Karpas-422 (cell line): ENCODE measurements at places on chromosomes 3 and 15.
A peak's percentile ranks its signal among the peaks of the same experiment; 100 is the strongest.

GRCh38 chr3:27900316-27900715, 178.2 kb upstream of the EOMES start:
- H3K27me3 ChIP-seq: no peaks in the 10 kb centered on the region
- H3K27ac ChIP-seq: no peak overlapping the region
- no peaks in the 10 kb centered on the region for H3K36me3 ChIP-seq

GRCh38 chr15:94387442-94387841, 156.1 kb downstream of the MCTP2 start:
- no peak overlapping the region for H3K4me3 ChIP-seq
- H3K27ac ChIP-seq: no peak overlapping the region

GRCh38 chr15:91887921-91888373, 34.4 kb downstream of the SLCO3A1 start:
- H3K27me3 ChIP-seq: no peaks in the 10 kb centered on the region
- H3K4me3 ChIP-seq: no peak overlapping the region
- peaks cover 37% of the 10 kb centered on the region for H3K4me1 ChIP-seq
- H3K36me3 ChIP-seq: peaks cover 38% of the 10 kb centered on the region

- no peak overlapping the region for H3K4me3 ChIP-seq
- H3K4me1 ChIP-seq: no peaks in the 10 kb centered on the region
- DNase-seq: no peak
- no peak overlapping the region for H3K27ac ChIP-seq
Measured at GRCh38 chr3:116102037-116102436, 343.2 kb downstream of the LSAMP start.

DNA sequence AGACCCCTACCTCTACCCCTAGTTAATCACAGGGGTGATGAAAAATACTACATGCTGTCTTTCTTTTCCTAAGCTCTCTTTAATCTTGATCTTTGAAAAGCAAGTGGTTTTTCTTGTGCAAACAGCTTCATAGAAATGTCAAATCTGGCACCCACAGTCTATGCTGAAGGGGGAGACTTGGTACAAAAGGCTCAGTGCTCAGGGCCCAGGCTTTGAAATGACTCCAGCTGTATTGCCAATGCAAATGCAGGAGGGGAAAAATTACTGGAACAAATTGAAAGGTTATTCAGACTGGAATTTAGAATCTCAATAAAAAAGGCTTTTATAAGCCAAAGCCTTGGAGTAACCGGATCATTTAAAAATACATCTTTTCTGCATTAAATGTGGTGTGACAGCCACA, 223.9 kb downstream of the LRTM1 start:
- no peaks in the 10 kb centered on the region for H3K4me1 ChIP-seq
- H3K27ac ChIP-seq: no peak overlapping the region
- no peaks in the 10 kb centered on the region for H3K36me3 ChIP-seq
- H3K27me3 ChIP-seq: 0 out of 2 replicates have a peak, but pooled peaks cover 3% of the 10 kb centered on the region
- no peak overlapping the region for H3K4me3 ChIP-seq

GRCh38 chr15:83289160-83289559, 4.7 kb upstream of the BNC1 start:
- H3K36me3 ChIP-seq: no peaks in the 10 kb centered on the region
- no peaks in the 10 kb centered on the region for H3K4me1 ChIP-seq
- H3K27ac ChIP-seq: no peak overlapping the region
- no peak for DNase-seq
- no peaks in the 10 kb centered on the region for H3K27me3 ChIP-seq
- no peak overlapping the region for H3K4me3 ChIP-seq

GRCh38 chr15:88738796-88739195, 64.4 kb upstream of the ACAN start:
- DNase-seq: no peak
- H3K4me1 ChIP-seq: no peaks in the 10 kb centered on the region
- H3K4me3 ChIP-seq: no peak overlapping the region
- no peaks in the 10 kb centered on the region for H3K36me3 ChIP-seq

DNA sequence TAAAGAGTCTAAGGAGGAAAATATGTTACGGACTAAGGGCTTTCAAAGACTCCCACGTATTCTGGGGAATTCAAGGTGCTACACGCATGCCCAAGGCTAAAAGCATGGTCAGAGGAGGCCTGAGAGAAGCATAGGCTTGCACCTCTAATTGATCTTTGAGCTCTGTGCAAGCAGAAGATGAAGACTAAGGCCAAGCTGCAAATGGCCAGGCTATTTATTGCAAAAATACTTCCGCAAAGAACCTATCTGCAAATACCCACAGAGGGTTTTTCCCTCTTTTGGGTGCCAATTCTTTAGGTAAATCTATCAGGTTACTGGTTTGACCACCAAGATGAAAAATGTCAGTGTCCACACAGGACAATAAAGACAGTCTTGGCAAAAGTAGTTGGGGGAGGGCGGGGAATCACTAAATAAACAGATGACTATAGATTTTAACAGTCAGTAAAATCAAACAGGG, 119.5 kb downstream of the STAG1 start:
- H3K27me3 ChIP-seq: no peaks in the 10 kb centered on the region
- H3K4me1 ChIP-seq: peaks cover 27% of the 10 kb centered on the region
- peak overlapping the region; percentile 59 for H3K27ac ChIP-seq
- DNase-seq: peak; percentile 49
- peak overlapping the region; percentile 24; the same call in 1 of the 2 replicates for H3K4me3 ChIP-seq

DNA sequence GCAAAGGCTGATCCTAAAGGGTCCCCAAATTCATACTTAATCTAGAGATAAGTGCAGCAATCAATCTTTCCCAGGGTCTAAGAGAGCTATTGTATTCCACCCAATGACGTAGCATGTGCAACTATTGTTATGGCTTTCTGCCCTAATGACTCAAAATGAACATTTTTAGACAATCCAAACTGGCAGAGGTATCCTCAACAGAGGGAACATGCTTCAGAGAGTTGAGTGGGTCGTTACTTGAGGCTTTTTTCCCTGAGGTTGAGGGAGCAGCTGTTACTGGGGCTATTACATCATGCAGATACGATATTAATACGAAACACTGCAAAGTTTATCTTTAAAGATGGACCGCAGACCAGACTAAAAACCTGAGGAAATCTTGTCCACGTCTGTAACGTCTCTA, 278.3 kb upstream of the WNT5A start:
- H3K27ac ChIP-seq: no peak overlapping the region
- DNase-seq: no peak
- 0 out of 2 replicates have a peak, but pooled peaks cover 11% of the 10 kb centered on the region for H3K4me1 ChIP-seq
- H3K4me3 ChIP-seq: no peak overlapping the region

- H3K4me1 ChIP-seq: peaks cover 19% of the 10 kb centered on the region
- H3K27ac ChIP-seq: no peak overlapping the region
- DNase-seq: no peak
- H3K27me3 ChIP-seq: no peaks in the 10 kb centered on the region; the same call in 1 of the 2 replicates
Measured at GRCh38 chr3:158847452-158847821, 45.6 kb downstream of the MFSD1 start.

GRCh38 chr15:83396101-83396500, 51.0 kb upstream of the SH3GL3 start:
- H3K27me3 ChIP-seq: no peaks in the 10 kb centered on the region
- H3K27ac ChIP-seq: no peak overlapping the region
- no peaks in the 10 kb centered on the region for H3K4me1 ChIP-seq
- no peaks in the 10 kb centered on the region for H3K36me3 ChIP-seq
- DNase-seq: no peak
- H3K4me3 ChIP-seq: no peak overlapping the region

DNA sequence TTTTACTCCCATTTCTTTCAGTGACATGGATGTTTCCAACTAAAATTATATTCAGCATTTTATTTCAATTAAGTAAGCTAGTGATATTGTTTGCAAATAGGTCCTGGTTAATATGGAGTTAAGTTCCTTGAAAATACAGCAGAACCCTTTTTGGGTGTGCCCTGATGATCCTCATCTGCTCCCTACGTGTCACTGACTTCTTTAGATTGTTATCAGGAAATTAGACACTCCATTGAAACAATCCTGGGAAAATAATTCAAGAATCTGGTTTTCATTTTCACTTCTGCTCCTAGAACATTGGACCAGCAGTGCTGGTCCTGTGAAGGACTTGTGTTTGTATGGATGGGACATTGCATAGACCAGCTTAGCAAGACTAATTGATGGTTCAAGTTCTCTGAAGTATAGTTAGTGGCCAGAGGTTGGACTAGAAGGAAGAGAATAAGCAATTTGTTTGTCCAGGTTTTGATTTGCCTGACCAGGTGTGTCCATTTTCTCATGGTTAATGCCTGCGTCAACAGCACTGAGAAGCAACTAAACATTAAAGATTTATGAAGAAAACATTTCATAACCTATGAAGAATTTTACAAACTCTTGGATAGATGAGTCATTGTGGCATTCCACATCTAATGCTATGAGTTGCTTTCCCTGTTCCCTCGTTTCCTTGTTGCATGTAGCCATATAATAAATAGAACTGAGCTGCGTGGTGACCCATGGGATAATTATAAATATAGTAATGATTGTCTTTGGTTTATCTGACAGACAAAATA, 95.8 kb downstream of the ZPLD1 start:
- no peaks in the 10 kb centered on the region for H3K4me1 ChIP-seq
- no peaks in the 10 kb centered on the region for H3K36me3 ChIP-seq
- H3K4me3 ChIP-seq: no peak overlapping the region
- no peak for DNase-seq

DNA sequence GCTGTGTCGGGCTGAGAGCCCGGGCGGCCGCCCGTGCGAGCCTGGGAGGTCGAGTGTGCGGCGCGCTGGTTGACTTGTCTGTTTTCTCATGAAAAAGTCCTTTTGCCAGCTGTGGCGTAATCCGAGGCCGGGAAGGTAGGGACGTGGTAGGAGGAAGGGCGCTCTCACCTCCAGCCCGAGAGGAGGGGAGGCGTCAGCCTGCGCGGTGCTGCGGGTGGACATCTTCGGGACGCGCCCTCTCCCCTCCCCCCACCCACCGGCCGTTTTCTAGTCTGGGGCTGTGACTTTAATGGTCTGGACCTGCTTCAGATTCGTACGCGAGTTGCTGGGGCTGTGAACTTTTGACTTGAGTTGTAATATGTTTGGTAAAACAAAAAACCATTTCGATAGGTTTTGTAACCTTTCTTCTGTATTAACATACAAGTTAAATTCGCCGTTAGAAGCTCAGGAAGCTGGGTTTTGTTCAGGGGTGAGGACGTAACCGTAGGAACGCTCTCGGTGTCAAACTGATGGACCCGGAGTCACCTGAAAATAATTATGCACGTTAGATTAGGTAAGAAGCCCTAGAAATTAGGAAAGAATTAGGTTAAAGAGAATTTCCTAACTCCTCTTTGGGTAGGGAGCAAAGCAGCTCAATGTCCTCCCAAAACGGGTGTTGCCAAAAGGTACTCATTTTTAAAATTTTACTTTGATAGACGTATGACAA, 762 bp downstream of the NCK1 start:
- no peaks in the 10 kb centered on the region for H3K27me3 ChIP-seq
- peaks cover 60% of the 10 kb centered on the region for H3K4me1 ChIP-seq
- H3K4me3 ChIP-seq: peak overlapping the region; percentile 97
- peak; percentile 80 for DNase-seq
- H3K36me3 ChIP-seq: peaks cover 27% of the 10 kb centered on the region

DNA sequence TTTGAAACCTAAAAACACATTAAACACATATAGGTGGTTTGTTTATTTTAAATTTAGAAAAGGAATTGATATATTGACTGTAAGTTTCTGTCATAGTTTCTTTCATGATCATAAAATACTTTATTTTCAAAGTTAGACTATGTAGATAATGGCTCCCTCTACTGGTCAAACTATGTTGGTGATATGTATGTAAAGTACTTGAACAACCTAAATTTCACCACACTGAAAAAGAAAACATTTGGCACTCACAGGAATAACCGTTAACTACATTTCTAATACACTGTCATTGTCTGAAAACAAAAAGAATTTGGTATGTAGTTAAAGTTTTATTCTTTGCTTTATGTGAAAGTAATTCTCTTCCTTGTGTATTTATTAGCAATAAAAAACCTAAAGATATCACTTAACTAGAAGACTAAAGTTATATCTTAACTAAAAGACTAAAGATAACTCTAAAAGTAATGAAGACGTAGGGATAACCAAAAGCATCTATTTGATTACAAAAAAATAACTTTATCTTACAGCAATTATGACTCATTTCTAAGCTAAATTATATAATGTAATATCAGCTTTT, 427.5 kb downstream of the VGLL3 start:
- H3K27me3 ChIP-seq: no peaks in the 10 kb centered on the region
- H3K27ac ChIP-seq: no peak overlapping the region
- DNase-seq: peak; percentile 80
- H3K36me3 ChIP-seq: no peaks in the 10 kb centered on the region

GRCh38 chr3:130316169-130316568, 29.3 kb upstream of the COL6A5 start:
- no peaks in the 10 kb centered on the region for H3K27me3 ChIP-seq
- H3K27ac ChIP-seq: no peak overlapping the region
- H3K4me3 ChIP-seq: no peak overlapping the region
- H3K36me3 ChIP-seq: no peaks in the 10 kb centered on the region

DNA sequence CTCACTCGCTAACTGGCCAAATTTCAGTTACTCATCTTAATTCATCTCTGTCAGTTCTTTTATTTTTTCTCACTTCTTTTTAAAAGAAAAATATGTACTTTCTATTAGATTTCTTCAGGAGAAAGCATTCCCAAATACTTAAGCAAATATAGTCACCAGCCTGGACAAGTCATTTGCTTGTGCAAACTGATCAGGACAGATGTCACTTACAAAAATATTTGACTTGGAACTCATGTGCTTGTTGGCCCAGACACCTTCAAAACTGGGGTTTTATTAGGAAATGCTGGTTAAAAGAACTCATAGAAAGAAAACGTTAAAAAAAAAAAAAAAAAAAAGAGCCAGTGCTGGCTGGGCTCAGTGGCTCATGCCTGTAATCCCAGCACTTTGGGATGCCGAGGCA, 31.3 kb upstream of the FOXP1 start:
- H3K27ac ChIP-seq: no peak overlapping the region
- H3K27me3 ChIP-seq: no peaks in the 10 kb centered on the region
- H3K4me3 ChIP-seq: no peak overlapping the region
- no peaks in the 10 kb centered on the region for H3K36me3 ChIP-seq
- DNase-seq: no peak
- H3K4me1 ChIP-seq: peaks cover 6% of the 10 kb centered on the region

DNA sequence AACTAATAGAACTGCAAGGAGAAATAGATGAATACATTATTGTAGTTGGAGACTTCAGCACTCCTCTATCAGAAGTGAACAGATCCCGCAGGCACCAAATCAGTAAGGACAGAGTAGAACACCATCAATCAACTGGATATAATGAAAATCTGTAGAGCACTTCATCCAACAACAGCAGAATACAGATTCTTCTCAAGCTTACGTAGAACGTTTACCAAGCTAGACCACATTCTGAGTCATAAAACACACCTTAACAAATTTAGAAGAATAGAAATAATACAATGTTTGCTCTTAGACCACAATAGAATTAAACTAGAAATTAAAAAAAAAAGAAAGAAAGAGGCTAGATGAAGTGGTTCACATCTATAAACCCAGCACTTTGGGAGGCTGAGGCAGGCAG, 70.7 kb upstream of the NEDD4 start:
- no peaks in the 10 kb centered on the region for H3K27me3 ChIP-seq
- H3K4me3 ChIP-seq: no peak overlapping the region
- H3K27ac ChIP-seq: no peak overlapping the region
- no peaks in the 10 kb centered on the region for H3K4me1 ChIP-seq
- DNase-seq: peak; percentile 33
- no peaks in the 10 kb centered on the region; the same call in 1 of the 2 replicates for H3K36me3 ChIP-seq

- H3K36me3 ChIP-seq: no peaks in the 10 kb centered on the region
- H3K27ac ChIP-seq: no peak overlapping the region
- no peak overlapping the region for H3K4me3 ChIP-seq
- H3K27me3 ChIP-seq: no peaks in the 10 kb centered on the region
- no peak for DNase-seq
Measured at GRCh38 chr3:179473565-179473964, 22.3 kb upstream of the GNB4 start.
